ENCODE measurements at places on chromosomes 7 and 10. TPM values are rescaled to one million over a fixed set of nuclear protein-coding genes. Genes with fewer than 3 reads are reported as not detected.
A peak's percentile ranks its signal among the peaks of the same experiment; 100 is the strongest.

DNA sequence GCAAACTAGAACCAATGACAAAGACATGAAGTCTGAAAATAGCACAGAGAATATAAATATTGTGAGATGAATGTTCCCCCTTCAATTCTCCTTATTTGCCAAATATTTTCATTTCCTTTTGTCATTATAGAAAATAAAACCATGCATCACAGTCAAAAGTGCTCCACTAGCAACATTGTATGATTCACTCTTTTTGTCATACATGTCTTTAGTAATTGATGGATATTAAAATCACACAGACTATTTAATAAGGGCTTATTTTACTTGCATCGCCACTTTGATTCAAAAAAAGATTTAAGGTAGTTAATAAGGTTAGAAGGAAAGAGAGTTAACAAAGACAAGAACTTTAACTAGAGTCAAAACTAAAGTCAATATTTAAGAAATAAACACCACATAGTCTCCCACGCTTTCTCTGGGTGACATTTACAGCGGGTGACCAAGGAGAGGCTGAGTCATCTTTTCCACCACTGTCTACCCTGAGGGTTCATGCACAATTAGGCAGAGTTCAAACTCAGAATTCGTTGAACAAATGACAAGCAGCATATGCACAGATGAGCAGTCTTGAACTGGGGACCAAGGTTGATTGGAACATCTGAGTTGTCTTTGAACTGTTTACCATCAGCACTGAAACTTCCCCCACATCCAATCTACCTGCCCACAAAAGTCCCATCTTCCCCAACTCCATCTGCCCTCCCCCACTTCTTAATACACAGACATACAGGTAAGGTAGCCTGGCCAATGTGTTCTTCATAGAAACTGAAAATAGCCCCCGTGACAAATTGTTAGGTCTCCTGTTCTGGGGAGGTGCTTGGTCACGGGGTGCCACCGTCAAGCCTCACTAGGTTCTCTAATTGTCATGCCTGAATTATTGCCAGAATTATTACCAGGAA, 42.5 kb downstream of the C7orf25 start:
- no peak for DNase-seq

INA gene
- total RNA-seq, result 20.9 TPM

- DNase-seq, result no peak
These were observed 85.6 kb upstream of the ANLN start for GRCh38 chr7:36304099-36304425.

GRCh38 chr10:60661637-60662036, 116.6 kb upstream of the CDK1 start:
- DNase-seq, result peak; percentile 75

GFRA1 gene
- 0.11 TPM for total RNA-seq

DNA sequence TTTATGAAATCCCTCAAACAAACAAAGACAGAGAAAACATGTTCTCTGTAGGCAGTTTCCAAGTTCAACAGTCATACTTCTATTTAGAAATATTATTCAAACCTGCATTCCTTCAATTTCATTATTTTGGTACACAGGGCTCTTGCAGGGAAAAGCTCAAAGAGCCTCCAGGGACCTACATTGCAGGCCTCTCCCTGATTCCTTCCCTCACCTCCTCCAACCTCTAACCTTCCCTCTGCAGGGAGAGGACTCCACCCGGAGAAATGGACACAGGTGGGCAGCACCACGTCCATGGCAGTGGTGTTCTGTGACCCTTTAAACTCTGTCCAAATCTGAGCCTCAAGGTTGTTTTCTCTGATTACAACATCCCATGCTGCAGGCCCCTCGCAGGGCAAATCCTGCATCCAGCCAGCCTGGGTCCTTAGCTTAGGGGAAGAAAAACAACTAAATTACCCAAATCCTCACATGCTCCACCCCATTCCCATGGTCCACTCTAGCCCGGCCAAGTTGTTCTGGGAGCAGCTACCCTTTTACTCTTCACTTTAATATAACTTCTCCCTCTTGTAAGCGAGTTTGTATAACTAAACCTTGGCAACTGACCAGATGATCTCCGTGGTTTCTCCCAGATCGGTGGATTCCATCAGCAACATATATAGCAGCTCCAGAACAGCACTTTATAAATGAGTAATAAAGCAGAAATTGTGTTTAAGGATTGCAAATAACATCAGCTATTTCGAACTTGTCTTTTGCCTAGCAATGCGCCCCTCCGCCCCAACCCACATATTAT, 129.8 kb downstream of the CUBN start:
- no peak for DNase-seq

DNA sequence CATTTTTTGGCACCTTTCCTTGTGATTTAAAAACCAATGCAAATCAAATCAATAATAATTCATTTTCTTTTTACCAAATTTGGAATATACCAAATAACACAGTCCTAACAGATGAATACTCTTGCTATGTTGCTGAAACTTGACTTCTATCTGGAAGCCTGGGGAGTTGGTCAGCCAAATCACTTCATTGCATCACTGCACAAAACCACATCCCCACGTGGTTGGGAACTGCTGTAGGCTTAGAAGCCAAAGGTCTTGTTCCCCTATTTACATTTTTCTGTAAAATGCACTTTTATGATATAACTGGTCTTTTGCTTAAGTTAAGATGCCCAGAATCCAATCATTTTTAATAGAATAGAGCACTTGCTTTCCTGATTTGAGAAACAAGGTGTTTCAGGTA, 15.2 kb downstream of the GPR85 start:
- no peak for DNase-seq

NKX1-2 gene
- total RNA-seq, result 2.9 TPM

- no peak for DNase-seq
These were observed 309.0 kb upstream of the HGF start for GRCh38 chr7:82078807-82079206.

- no peak for DNase-seq
These were observed 474.0 kb downstream of the GPAM start for GRCh38 chr10:111709603-111710002.

- no peak for DNase-seq
These were observed 40.6 kb upstream of the BMPR1A start for GRCh38 chr10:86715836-86716235.

GRM3 gene
- not detected for total RNA-seq

HOXA9 gene
- total RNA-seq, result 2.5 TPM

DNA sequence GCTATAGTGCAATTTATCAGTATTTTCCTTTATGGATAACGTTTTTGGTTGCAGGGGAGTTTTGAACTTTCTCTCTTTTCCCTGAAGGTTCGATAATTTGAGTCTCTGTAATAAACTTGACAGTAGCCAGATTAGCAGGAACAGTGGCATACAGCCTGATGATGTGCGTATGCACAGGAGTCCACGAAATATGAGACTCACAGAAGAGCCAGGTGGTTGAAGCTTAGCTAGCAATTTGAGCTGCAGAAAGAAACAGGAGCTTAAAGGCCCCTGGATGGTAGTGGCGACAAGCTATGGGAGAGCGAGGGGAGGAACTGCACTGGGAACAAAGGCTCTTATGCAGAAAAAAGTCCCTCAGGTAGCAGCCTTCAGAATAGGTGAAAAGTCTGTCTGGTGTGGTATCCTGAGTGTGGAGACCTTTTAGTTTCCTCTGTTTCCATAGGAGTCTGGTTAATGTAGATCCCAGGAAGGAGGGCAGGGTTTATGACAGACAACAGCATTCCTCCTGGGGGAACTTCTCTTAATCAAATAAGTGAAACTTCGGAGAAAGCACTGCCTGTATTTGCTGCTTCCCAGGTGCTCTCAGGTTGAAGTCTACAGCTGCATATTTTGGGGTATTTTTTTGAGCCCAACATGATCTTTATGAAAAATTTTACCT, 32.7 kb downstream of the FANK1 start:
- no peak for DNase-seq
